ENCODE measurements at places on chromosomes 12 and 14. TPM values are rescaled to one million over a fixed set of nuclear protein-coding genes. Genes with fewer than 3 reads are reported as not detected.

GRCh38 chr14:67267576-67268328 is 26.5 kb downstream of the PALS1 start:
- no peak overlapping the region for H3K27ac ChIP-seq
- no peaks in the 10 kb centered on the region for H3K27me3 ChIP-seq
- H3K4me1 ChIP-seq = peaks cover 21% of the 10 kb centered on the region
- no peak for DNase-seq
- peaks cover 12% of the 10 kb centered on the region for H3K36me3 ChIP-seq

ZDHHC22 gene
- not detected for total RNA-seq

- no peaks in the 10 kb centered on the region for H3K36me3 ChIP-seq
- DNase-seq = no peak
- no peak overlapping the region for H3K27ac ChIP-seq
- peaks cover 26% of the 10 kb centered on the region for H3K27me3 ChIP-seq
These were observed 17.5 kb upstream of the ERGIC2 start for GRCh38 chr12:29398495-29398894.

DNA sequence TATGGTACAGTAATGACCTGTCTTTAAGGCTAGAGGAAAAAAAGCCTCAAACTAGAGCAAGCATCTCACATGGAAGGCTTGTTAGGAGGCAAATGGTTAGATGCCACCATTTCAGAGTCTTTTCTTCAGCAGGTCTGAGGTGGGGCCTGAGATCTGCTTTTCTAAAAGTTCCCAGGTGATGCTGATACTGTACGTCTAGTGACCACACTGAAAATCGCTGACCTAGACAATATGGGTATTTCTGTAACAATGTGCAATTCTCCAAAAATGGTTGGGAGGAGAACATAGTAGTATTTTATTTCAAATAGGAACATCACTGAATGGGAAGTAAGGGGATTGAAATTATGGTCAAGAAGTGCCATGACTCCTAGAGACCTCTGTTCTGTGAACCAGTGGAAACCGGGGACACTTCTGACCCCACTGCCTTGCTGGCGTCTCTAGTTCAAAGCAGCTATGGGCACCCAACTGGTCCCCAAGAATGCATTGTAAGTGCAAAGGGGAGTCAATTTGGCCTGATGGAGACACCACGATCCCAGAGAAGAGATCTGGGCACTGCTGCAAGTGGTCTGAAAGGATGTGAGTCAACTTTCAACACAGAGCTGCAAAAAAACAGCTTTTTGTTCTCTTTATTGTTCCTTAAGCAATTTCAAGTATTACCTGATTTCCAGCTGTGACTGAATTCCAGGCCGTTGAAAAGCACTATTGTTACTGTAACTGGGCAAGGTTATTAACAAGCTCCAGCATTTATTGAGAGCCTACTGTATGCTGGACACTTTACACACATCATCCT is 54.4 kb upstream of the PLEKHG7 start:
- H3K27ac ChIP-seq = peak overlapping the region; percentile 91
- H3K36me3 ChIP-seq = peaks cover 2% of the 10 kb centered on the region
- no peak for DNase-seq
- no peak overlapping the region for H3K4me3 ChIP-seq
- H3K4me1 ChIP-seq = peaks cover 6% of the 10 kb centered on the region
- no peaks in the 10 kb centered on the region for H3K27me3 ChIP-seq

RHEBL1 gene
- 8.1 TPM for total RNA-seq

DNA sequence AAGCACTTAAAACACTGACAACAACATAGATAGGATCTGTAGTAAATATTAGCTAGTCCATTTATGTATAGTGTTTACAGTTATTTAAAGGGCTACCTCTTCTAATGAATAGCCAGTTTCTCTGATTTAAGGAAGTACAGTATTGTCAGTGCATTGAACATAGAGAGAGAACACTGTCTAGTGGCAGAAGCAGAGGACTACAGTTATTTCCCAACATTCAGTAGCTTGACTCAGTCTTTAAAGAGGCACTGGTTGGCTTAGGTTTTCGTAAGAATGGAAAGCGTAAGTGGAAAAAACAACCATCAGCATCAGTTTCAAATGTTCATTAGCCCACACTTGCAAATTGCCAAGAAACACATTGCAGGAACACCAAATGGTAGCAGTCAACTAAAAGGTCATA is 125.0 kb upstream of the HMGA2 start:
- peaks cover 6% of the 10 kb centered on the region for H3K27me3 ChIP-seq
- no peak overlapping the region for H3K4me3 ChIP-seq
- no peak overlapping the region for H3K27ac ChIP-seq

DNA sequence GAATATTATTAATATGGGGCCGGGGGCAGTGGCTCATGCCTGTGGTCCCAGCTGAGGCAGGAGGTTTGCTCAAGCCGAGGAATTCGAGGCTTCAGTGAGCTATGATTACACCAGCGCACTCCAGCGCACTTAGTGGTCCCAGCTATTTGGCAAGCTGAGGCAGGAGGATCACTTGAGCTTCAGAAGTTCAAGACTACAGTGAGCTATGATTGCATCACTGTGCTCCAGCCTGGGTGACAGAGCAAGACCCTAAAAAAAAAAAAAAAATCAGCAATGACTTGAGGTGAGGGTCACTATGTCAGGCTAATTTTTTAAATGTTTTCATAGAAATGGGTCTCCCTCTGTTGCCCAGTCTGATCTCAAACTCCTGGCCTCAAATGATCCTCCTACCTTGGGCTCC is 243.4 kb downstream of the RBM19 start:
- DNase-seq = no peak
- no peak overlapping the region for H3K4me3 ChIP-seq
- H3K4me1 ChIP-seq = no peaks in the 10 kb centered on the region
- no peaks in the 10 kb centered on the region for H3K36me3 ChIP-seq
- H3K27ac ChIP-seq = no peak overlapping the region
- peaks cover 18% of the 10 kb centered on the region for H3K27me3 ChIP-seq

DNA sequence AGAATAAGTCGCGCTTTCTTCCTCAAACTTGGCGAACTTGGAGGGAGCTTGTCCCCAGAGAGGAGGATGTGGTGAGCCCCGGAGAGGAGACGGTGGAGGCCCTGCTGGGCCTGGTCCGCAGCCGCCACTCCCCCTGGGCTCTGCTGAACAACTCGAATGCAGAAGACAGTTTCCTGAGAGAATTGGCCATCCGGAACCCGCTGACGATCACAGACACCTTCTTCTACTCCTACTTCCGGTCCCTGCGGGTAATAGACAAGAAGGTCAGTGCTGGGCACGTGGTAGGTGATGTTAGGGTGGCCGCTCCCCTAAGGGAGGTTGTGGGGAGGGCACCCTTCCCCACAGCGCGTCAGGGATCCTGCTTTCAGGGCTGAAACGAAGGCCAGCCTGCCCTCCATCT is 1.6 kb downstream of the LRRC43 start:
- peaks cover 15% of the 10 kb centered on the region for H3K27me3 ChIP-seq
- H3K4me1 ChIP-seq = peaks cover 3% of the 10 kb centered on the region
- DNase-seq = no peak
- H3K36me3 ChIP-seq = no peaks in the 10 kb centered on the region
- H3K27ac ChIP-seq = no peak overlapping the region

TMEM229B gene
- total RNA-seq = 12.7 TPM

DNA sequence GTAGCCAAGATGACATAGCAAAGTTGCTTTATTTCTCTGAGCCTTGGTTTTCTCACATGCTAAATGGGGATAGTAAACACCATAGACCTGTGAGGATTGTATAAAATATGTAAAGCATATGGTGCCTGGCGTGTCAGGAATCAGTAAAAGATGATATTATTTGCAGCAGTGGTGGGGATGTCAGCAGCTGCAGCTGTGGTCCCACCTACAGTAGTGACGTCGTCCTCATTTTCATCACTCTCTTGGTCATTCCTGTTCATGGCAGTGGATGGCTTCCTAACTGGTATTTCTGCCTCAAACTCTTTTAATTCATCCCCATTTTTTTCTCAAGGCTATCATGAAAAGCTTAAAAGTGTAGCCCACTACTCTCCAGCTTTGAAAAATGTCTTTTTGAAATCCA is 12.1 kb downstream of the BMAL2 start:
- H3K36me3 ChIP-seq = no peaks in the 10 kb centered on the region
- no peak for DNase-seq
- H3K4me1 ChIP-seq = no peaks in the 10 kb centered on the region

- H3K36me3 ChIP-seq = peaks cover 4% of the 10 kb centered on the region
- no peak overlapping the region for H3K4me3 ChIP-seq
- H3K27me3 ChIP-seq = no peaks in the 10 kb centered on the region
- no peak for DNase-seq
These were observed 7.7 kb downstream of the CLBA1 start for GRCh38 chr14:104993306-104993705.

GRCh38 chr12:121096199-121096798 is 36.4 kb upstream of the P2RX7 start:
- peak overlapping the region; percentile 79 for H3K27ac ChIP-seq
- peaks cover 19% of the 10 kb centered on the region for H3K4me1 ChIP-seq
- no peaks in the 10 kb centered on the region for H3K36me3 ChIP-seq

DNA sequence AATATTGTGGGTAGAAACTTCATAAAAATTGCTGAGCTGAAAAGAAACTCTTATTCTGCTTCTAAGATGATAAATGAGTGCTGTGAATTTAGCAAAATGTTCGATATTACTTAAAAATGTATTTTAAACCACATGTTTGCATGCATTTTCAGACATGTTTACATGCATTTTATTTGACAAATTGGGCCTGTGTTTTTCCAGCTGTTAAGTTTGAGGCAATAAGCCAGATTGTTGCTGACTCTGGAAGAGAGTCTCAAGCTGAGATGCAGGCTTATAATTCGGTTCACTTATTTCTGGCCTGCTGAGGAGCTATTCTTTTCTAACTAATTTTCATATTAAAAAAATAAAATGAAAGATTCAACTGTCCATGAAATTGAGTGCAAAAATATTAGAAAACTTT is 110.1 kb downstream of the SYNE2 start:
- H3K4me3 ChIP-seq = no peak overlapping the region
- DNase-seq = no peak
- peaks cover 2% of the 10 kb centered on the region for H3K4me1 ChIP-seq
- no peaks in the 10 kb centered on the region for H3K36me3 ChIP-seq
- H3K27ac ChIP-seq = no peak overlapping the region

TAS2R19 gene
- total RNA-seq = 1.4 TPM

DNA sequence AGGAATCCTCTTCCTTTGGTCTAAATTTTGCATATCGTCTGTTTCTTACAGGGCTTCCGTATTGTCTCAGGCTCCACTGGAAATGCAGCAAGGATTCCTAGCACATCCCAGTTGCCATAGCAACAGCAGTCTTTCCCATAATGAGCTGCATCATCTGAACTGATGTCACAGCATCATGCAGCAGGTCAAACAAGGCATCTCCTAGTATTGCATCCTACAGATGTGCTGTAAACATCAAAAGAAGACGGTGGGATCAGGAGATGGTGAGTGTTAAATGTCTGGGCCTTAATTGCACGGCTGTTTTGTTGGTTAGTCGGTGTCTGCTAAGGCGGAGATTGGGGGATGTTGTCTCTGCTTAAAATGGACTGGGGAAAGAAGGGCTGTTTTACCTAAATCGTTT is at the start of gene AKAP6:
TSS of gene AKAP6 (plus strand) at position 153 of the 400 bp plus-strand sequence. CDS start 104,196 bp downstream, outside the sequence.
- no peak for DNase-seq
- no peak within 1 kb of the TSS for H3K27ac ChIP-seq
- no peak within 1 kb of the TSS for H3K4me3 ChIP-seq
- H3K36me3 ChIP-seq = no peaks in the 10 kb centered on the region
- H3K4me1 ChIP-seq = no peaks in the 10 kb centered on the region

DNA sequence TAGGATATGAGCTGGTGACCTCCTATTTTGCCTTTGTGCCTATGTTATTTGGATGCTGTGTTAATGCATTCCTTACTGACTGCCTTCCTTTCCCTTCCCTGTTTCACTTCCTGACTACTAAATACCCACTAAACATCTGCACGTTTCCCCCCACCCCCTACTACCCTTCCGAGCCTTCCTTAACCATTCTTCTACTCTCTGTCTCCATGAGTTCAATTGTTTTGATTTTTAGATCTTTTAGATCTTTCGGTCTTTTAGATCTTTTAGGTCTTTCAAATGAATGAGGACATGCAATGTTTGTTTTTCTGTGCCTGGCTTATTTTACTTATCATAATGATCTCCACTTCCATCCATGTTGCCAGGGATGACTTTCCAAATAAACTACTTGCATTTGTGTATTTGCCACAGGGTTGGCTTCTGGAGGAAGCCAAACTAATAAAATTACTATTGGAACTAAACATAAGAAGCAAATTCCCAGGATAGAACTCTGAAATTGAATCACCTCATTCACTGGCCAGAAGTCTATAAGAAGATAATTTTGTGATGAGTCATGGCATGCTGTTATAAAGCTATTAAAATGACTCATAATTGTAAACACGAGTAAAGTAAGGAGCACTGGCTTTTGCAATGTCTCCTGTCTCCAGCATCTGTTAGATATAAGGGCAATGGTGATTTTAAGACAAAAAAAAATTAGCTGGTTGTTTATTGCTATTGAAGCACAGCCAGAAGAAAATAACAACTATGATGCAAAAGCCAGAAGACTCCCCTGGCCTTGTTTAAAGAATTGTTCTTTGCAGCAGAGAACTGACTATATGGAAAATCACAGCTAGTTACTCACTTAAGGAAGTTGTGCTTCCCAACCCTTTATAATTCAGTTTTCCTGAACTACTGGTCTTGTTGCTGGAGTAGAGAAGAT is 586.3 kb downstream of the LRFN5 start:
- no peaks in the 10 kb centered on the region for H3K4me1 ChIP-seq
- no peak for DNase-seq
- no peaks in the 10 kb centered on the region for H3K36me3 ChIP-seq
- no peaks in the 10 kb centered on the region for H3K27me3 ChIP-seq

DNA sequence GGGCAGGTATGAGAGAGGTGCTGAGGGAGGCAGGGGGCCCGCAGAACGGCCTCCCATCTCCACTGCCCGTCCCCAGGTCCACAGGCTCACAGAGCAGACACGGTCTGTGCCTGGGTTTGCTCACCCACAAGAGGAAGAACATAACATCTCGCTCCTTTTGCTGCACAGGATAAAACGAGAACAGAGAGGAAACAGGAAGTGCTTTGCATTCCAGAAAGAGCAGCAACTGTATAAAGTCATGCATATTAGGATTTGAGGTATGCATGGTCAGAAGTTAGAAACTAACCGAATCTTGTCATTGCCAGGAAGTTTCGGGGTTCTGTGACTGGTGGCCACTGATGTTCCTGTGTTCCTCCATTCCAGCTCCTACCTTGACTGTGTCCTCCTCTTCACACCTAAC is 25.0 kb downstream of the NTF3 start:
- peaks cover 2% of the 10 kb centered on the region for H3K4me1 ChIP-seq
- H3K27me3 ChIP-seq = peaks cover 9% of the 10 kb centered on the region
- no peaks in the 10 kb centered on the region for H3K36me3 ChIP-seq
- H3K4me3 ChIP-seq = no peak overlapping the region
- no peak for DNase-seq

- H3K27me3 ChIP-seq = no peaks in the 10 kb centered on the region
- no peak for DNase-seq
- no peak overlapping the region for H3K4me3 ChIP-seq
- no peak overlapping the region for H3K27ac ChIP-seq
These were observed 2.2 kb downstream of the SCARB1 start for GRCh38 chr12:124861492-124861891.

DNA sequence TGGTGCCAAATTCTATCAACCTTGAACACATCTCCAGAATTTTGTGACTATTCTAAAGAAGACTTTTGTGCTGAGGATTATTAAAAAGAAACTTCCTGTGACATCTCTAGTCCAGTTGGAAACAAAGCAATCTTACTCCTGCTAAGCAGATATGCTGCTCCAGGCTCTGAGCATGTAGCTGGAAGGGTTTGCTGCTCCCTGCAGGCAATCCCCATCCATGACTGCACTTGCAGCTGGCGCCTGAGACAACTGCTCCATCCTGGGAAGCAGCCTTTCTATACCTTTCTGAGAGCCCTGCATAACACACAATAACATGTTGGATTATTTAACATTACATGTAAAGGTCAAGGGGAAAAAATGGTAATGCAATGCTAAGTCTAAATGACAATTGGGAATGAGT is 105.1 kb downstream of the NDUFA12 start:
- H3K4me1 ChIP-seq = no peaks in the 10 kb centered on the region
- peaks cover 5% of the 10 kb centered on the region for H3K27me3 ChIP-seq
- DNase-seq = no peak
- H3K4me3 ChIP-seq = no peak overlapping the region
- H3K27ac ChIP-seq = no peak overlapping the region
- no peaks in the 10 kb centered on the region for H3K36me3 ChIP-seq
